ENCODE measurements at places on chromosomes 2 and 18.

GRCh38 chr2:9232886-9233285 lies 26.3 kb downstream of the ASAP2 start:
- DNase-seq: no peak

DNA sequence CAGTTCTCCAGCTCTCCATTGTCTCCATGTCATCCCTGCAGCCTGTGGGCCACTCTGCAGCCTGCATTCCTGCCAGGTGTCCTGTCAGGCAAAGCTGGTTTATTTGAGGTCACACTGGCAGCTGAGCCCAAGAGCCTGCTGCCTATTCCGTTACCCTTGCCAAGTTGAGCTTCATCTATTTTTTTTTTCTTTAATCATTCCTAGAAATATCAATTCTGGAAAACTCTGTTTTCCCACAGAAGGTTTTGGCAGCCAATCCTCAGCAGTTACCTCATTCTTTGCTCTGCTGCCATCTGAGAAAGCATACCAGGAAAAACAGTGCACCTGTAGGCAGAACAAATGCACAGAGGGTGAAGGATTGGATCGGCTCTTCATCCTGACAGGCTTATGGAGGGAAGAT lies 411.0 kb upstream of the ACVR2A start:
- no peak for DNase-seq

GRCh38 chr2:223464071-223464470 lies 138.1 kb downstream of the SCG2 start:
- no peak for DNase-seq

DNA sequence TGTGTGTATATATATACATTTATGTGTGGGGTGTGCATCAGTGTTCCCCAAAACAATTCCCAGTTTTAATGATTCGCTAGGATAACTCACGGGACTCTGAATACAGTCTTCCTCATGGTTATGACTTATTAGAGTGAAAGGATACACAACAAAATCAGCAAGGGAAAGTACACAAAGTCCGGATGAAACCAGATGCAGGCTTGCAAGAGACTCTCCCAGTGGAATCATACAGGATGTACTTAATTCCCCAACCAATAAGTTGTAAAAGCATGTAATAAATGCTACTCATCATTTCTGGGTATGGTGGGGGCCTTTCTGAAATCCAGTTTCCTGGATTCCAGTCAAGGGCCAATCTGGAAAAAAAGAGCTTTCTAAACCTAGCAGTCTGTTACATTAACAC lies 654.1 kb upstream of the SYT4 start:
- no peak for DNase-seq

- DNase-seq: no peak
These were observed 934.5 kb downstream of the CNTNAP5 start for GRCh38 chr2:124959581-124959980.

DNA sequence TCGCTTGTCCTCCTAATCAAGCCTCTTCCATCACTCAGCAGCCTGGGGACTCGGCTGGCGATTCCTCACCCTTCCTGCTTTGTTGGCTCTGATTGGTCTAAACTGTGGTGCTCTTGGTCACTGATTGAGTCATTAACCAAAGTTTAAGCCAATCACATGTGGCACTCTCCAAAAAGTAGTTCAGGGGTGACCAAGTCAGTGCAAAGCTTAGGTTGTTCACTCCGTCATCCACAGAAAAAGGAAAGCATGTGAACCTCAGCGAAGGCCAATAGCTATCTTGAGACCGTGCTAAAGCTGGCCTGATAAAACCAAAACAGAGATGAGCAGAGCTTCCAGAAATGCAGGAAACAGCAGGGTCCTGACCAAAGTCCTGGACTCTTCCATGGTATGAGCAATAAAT lies 4.9 kb downstream of the ALPK2 start:
- no peak for DNase-seq

GRCh38 chr2:1248187-1248586 lies 165.1 kb upstream of the TPO start:
- no peak for DNase-seq

DNA sequence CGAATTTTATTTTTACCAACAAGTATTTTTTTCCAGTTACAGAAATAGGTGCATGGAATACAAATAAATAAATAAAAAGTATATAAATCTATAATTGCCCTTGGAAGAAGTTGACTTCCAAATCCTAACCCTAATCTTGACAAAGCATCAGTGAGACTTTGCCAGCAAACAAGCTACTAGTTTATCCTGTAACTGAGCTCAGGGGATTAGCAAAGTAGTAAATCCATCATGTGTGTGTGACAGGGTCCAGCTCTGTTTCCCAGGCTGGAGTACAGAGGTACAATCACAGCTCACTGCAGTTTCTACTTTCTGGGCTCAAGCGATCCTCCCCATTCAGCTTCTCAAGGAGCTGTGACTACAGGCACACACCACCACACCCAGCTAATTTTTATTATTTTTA lies 948.0 kb upstream of the CNTNAP5 start:
- DNase-seq: no peak

Measured in NAMALWA (cell line).